Epithelial cell of proximal tubule (primary cell): ENCODE measurements at places on chromosomes 1 and 21. TPM values are rescaled to one million over a fixed set of nuclear protein-coding genes. Genes with fewer than 3 reads are reported as not detected.

ASPM gene
- 38.6 and 39.6 TPM in 2 replicates for total RNA-seq

USP48 gene
- total RNA-seq: 19.2 and 24.0 TPM in 2 replicates

ASTN1 gene
- total RNA-seq: 0.23 TPM in 1 of 2 replicates, not detected in the other

HUNK gene
- total RNA-seq: 1.6 and 2.8 TPM in 2 replicates

CD160 gene
- total RNA-seq: not detected in 2 replicates
